Stimulated activated CD8-positive, alpha-beta memory T cell treated with anti-CD3 and anti-CD28 coated beads, Interleukin-2, amount 100 ng/mL, for 48 hours (primary cell): ENCODE measurements at places on chromosomes 3 and 15.

GRCh38 chr3:61901986-61902385 lies 340.6 kb downstream of the PTPRG start:
- DNase-seq, result no peak

DNA sequence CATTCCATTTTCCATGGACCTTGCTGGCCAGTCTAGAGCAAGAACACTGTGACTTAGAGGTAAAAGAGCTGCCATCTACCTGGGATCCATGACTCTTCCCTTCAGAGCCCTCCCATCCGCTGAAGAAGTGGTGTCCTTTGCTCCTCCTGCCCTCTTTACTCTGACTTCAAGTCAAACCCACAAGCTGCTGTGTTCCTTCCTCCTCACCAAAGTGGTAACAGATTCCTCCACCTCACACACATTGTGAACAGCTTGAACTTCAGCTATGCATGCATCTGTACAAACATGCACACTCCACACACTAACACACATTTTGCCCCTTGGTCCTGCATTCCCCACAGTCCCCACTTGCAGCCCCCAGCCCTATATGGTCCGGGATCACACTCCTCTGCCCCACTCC lies 990 bp downstream of the IQCF5 start:
- DNase-seq, result no peak

GRCh38 chr15:27241943-27242342 lies 271.0 kb downstream of the GABRG3 start:
- no peak for DNase-seq

DNA sequence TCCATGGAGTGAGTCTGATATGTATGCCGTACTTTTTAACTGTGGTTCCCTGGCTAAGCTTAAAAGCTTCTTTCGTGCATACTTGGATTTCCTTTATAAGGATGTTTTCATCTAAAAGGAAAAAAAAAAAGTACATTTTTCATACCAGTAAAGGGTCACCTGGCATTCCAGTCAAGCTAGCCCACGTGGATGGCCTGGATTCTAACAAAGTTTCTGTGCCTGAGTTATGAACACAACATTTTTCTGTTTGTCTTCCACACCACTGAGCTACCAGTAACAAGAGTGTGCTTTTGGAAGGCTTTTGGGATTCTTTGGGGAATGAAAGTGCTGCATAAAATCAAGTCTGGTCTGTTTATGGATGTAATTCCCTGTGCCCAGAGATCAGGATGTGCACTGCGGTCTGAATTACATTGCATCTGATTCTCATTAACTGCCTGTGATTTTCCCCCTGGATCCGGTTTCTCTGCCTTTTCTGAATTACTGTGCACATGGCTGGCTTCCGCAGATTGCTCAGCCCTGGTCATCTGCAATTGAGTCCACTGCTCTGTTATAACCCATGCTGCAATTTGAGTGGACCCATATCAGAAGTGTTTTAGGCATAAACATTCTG lies 38.2 kb upstream of the MAGI1 start:
- no peak for DNase-seq

DNA sequence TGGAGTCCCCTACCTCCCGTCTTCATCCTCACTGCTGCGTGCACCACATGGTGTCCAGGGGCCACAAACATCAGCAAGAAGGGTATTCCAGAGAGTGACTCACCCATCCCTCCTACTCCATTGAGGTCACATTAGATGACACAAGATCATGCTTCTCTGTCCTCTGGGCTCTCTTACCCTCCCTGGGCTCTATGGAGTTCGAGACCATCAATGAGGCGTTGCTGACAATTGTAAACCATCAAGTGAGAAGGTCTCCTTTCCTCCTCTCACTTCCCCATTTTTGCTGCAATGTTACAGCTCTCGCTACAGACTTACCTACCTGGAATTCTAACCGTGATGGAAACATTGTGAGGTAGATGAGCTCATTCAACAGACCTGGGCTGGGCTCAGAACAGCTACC lies 51.7 kb downstream of the HMCES start:
- no peak for DNase-seq

- DNase-seq, result no peak
Measured at GRCh38 chr3:180401226-180401625, 200.7 kb upstream of the TTC14 start.

- DNase-seq, result no peak
Measured at GRCh38 chr3:184602372-184603150, 41.0 kb downstream of the EPHB3 start.

DNA sequence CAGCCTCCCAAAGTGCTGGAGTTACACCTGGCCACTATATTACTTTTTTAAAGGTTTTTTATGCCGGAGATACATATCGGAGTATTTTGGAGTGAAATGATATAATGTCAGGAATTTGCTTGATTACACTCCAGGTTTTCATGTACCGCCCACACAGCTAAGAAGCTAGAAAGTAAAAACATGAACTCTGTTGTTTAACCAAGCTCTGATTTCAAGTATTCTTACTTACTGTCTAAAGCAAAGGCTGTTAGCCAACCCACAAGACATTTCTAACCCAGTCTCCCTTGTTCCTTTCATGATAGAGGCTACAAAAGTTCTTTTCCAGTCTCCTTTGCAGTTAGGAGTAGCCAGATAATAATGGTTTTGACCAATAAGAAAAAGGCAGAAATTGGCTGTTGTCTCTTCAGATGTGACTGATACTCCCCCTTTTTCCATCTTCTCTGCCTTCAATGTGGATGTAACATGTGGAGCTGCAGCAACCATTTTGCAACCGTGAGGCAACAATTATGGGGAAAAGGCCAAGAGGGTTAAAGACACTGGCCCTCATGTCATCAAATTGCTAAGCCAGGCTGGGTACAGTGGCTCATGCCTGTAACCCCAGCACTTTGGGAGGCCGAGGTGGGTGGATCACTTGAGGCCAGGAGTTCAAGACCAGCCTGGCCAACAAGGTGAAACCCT lies 6.1 kb upstream of the CP start:
- no peak for DNase-seq

GRCh38 chr15:65980824-65981456 lies 111.6 kb downstream of the RAB11A start:
- no peak for DNase-seq

DNA sequence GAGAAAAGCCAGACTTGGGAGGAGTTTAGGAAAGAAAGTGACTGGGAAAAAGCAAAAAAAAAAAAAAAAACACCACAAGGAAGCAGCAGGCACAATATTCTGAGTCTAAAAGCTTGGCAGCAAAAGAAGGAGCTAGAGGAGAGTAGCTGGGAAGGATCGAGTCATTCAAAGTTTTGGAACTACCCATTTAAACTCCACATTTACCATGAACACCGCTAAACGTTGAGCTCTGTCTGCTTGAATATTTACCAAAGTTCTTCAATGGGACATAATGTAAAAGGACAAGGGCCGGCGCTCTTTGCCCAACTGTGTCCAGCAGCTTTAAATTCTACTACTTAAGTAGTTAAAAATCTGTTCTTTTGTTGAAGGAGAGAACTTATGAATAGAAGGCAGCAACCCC lies 481.9 kb downstream of the FOXP1 start:
- no peak for DNase-seq

DNA sequence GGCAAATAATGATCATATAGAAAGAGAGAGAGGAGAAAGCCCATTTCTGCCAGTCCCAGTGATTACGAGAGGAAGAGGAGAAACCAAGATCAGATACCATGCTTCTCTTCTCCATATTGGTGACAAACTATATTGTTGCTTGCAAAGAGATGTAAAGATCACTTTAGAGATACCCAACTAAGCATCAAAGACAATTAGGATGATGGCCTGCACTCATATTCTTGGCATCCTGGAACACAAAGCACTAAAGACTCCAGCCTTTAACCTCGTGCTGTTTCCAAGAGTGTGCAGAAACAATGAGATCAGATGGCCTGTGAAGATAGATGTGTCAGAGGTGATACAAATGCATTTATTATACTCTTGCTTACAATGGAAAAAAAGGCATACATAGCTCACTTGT lies 170.7 kb upstream of the TP63 start:
- DNase-seq, result no peak

DNA sequence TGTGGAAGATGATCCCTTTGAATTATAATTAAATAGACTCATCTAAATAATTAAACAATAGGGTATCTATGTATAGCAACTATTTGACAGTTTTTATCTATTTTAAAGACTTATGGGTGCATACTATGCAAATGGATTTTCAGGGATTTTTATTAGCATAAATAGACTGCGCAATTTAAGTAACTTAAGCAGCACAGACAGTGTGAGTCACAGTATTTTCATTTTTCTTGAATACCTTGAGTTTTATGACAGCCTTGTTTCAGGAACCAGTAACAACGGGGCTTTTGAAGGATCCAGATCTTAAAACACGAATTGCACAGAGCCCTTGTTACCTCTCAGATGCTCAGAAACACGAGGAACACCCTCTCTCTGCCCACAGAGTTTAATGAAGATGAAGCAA lies 175.5 kb upstream of the CD96 start:
- DNase-seq, result no peak

GRCh38 chr3:129039271-129040038 lies 21.1 kb upstream of the GP9 start:
- DNase-seq, result no peak

DNA sequence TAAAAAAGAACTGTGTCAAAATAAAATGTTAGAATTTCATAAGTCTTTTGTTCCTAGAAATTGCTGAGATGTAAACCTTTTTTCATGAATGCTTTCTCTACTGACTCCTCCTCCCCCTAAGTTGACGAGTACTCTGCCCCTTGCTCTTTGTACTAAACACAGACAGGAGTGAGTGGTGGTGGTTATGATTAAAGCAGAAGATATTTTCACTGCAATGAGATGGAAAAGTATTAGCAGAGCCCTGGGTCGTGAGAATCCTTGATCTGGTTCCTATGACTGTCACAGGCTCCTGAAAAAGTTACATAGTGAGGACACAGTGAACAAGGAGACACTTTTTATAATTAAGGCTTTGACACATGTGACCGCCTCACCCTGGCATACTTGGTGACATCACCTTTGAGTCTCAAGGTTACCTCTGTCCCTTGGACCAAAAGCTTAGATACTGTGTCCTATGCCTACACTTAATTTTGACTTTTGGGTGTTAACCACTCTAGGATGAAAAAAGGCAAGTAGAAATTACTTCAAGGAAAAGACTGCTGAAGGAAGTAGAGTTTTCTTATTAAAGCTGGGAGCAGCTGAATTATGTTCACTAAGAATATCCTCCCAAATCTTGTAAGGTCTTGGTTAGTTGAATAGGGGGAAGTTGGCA lies 130.4 kb upstream of the LYSMD4 start:
- no peak for DNase-seq

GRCh38 chr3:139427283-139428060 lies 38.0 kb upstream of the COPB2 start:
- no peak for DNase-seq

DNA sequence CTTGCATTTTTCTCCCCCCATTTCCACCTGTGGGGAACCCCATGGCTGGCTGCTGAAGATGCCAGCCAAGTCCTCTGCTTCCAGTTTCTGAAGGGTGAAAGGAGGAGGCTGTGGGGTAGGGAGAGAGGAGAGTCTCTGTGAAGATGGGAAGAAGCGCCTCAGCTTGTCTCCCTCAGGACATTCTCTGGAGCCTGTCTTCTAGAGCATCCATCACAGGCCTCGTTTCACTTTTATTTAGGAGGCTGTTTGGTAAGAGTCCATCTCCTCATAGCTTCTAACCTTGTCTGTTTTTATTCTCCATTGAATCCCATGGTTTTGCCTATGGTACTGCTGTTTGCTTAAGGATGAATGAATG lies 8.8 kb upstream of the LCTL start:
- DNase-seq, result no peak

GRCh38 chr3:13011573-13012220 lies 61.5 kb downstream of the IQSEC1 start:
- DNase-seq, result peak; percentile 73

- no peak for DNase-seq
Measured at GRCh38 chr15:81725590-81725989, 320.2 kb downstream of the MEX3B start.

GRCh38 chr3:124648551-124648950 lies 81.7 kb upstream of the UMPS start:
- DNase-seq, result no peak

DNA sequence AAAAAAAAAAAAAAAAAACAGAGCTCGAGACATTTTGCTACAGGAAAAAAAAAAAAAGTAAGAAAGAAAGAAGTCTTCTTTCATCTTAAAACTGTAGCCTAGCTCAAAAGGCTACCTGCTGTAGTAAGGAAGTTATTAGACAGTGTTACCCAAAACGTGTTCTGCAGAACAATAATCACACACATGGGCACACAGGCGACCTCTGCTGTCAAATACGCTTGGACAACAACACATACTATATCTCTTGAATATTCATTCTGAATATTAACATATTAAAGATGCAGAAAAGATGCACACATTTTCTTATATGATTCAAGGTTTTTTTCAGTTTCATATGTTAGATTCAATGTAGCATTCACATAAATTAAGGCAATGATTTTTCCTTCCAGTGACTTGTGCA lies 215.8 kb downstream of the ROBO1 start:
- DNase-seq, result no peak

- no peak for DNase-seq
Measured at GRCh38 chr3:23886311-23886710, 30.5 kb downstream of the NKIRAS1 start.

DNA sequence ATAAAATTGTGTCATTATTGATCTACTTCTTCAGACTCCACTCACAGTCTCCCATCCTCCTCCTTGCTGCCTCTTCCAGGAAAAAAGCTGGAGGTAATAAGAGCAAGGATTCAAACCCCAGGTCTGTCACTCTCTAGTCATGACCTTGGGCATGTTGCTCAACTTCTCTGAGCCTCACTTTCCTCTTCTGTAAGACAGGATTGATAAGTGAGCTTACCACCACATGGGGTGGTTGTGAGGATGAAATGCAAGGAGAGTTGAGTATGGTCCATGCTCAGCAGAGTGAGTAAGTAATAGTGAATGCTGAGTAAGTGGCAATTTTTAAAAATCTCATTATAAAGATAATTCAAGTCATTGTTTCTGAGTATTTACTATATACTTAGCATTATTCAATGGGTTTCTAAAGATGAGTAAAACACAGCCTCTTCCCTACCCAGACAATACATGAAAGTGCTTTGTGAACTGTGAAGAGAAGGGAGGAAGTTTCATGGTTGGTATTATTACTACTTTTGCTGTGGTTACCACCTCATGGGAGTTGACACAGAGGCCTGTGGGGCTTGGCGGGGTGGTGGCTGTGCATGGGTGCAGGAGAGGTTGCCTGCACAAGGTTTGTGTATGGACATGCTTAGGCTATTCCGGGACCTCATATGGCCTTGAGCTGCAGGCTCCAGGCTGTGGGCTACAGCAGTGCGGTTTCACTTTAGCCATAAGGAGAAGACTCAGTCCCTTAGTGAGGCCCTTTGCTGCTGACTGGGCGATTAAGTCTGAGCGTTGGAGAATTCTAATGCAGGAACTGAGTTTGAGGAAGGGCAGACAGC lies 30.0 kb downstream of the SLC6A11 start:
- DNase-seq, result no peak

GRCh38 chr3:39191111-39191510 lies 1.3 kb downstream of the XIRP1 start:
- no peak for DNase-seq

DNA sequence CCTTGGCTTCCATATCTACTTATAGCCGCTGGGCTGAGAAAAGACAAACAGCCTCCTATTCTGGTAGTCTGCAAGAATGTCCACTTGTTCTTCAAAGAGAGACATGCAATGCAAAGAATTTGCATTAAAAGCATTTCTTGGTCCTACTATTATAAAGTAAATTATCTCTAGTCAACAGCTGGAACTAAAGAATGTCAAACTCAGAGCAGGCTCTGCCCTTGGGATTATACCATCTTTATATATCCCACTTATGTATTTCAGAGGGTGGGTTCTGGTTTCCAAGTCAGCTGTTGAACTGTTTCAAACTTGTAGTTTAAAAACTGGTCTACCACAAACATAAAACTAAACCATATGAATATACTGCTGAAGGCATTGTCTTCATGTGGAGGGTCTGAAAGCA lies 7.0 kb upstream of the ACTC1 start:
- no peak for DNase-seq
